ENCODE measurements at places on chromosomes 6 and 20. TPM values are rescaled to one million over a fixed set of nuclear protein-coding genes. Genes with fewer than 3 reads are reported as not detected.

Gene QKI
- polyA plus RNA-seq: 11.6 TPM

Gene FRK
- 6.7 TPM for polyA plus RNA-seq

Gene PLCB4
- polyA plus RNA-seq: under 0.01 TPM

Gene NUP43
- polyA plus RNA-seq: 28.9 TPM

Gene PTPRT
- polyA plus RNA-seq: 0.27 TPM

Gene SPATS1
- polyA plus RNA-seq: 0.13 TPM
